Hematopoietic multipotent progenitor cell (in vitro differentiated cells): ENCODE measurements at places on chromosomes 7 and 10. TPM values are rescaled to one million over a fixed set of nuclear protein-coding genes. Genes with fewer than 3 reads are reported as not detected.

GRCh38 chr10:32348297-32349198 is 1.6 kb upstream of the EPC1 start:
- no peak for DNase-seq

DNA sequence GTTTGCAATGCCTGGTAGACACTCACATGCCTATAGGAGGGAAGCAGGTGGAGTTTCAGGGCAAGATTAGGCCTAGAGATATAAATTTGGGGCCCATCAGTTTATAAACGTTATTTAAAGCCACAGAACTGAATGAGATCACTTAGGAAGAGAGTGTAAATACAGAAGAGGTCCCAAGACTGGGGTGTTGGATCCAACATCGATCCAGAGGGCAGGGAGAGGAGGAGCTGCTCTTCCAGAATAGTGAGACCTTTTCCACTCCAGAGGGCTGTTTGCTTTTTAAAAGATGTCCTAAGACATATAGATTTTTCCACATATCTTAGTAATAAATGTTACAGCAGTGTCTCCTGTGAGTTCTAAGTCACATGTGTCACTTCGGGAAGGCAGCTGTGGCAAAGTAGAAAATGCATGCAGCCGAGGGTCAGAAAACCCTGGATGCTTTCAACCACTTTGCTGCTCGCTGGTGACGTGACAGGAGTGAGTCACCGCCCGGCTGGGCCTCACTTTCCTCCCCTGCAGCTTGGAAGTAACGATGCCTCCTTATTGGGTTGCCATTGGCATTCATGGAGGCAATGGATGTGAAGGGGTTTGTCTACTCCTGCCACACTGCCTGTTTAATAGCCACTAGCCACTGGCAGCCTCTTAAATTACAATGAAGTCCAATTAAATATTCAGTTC is 95.4 kb downstream of the TRIL start:
- DNase-seq, result no peak

GRCh38 chr10:72105710-72106109 is 17.4 kb upstream of the SPOCK2 start:
- DNase-seq, result no peak

- no peak for DNase-seq
These were observed 114.9 kb upstream of the NANOS1 start for GRCh38 chr10:118914629-118915028.

GRCh38 chr10:131090761-131091661 is 220.5 kb downstream of the TCERG1L start:
- peak; percentile 32 for DNase-seq

DNA sequence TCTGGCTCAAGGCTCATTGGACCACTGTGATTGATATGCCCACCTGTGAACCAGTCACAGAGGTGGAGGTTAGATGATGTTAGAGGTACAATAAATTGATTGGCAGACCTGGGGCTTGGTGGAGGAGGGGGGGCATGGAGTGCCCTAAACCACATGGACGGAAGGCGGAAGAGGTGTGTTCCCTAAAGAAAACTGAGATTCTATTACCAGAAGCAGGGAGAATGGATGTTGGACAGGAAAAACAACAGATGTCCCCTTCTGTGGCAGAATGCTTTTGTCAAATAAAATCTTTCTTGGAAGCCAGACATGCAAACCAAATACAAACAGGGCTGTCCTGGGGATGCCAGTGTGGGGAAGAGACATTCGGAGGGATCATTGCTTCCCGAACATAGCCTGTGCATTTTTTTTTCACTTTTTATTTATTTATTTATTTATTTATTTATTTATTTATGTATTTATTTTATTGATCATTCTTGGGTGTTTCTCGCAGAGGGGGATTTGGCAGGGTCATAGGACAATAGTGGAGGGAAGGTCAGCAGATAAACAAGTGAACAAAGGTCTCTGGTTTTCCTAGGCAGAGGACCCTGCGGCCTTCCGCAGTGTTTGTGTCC is 433.9 kb downstream of the RPS24 start:
- no peak for DNase-seq

- no peak for DNase-seq
These were observed 45.8 kb upstream of the PLEKHA1 start for GRCh38 chr10:122328676-122329075.

DNA sequence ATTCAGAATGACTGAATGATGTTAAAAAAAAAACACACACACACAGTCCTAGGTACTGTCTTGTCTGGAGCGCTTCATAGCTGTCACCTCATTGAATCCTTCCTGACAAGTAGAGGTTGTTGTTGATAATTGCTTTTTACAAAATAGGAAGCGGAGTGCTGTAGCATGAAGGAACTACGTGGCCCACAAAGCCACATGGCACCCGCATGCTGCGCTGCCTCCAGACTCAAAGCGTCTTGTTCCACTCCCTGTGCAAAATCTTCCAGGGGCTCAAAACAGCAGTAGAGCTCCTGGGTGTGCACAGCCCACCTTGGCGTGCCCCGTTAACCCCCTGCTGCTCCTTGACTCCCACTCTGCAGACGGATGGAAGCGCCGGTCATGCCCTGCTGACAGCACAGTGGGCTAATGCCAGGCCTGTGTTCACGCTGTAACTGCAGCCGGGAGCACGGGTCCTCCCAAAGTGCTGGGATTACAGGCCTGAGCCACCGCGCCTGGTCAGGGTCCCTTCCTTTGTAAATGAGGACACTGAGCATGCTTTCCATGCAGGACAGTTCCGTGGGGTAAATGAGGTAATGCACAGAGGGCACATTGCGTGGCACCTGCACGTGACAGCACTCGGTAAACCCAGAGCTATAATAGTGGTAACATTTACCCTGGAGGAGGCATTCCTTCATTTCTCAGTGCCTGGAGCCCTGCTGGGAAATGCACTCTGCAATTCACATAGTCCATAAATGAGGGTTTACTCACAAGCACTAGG is 91.1 kb upstream of the GNA12 start:
- no peak for DNase-seq

TUBAL3 gene
- 1.3 TPM for total RNA-seq

PRKAR2B gene
- 13.5 TPM for total RNA-seq
